Stimulated activated CD8-positive, alpha-beta memory T cell treated with anti-CD3 and anti-CD28 coated beads, Interleukin-12 subunit alpha, Interleukin-12 subunit beta, amount 100 ng/mL, for 4 hours (primary cell): ENCODE measurements at places on chromosomes 7 and 10.

DNA sequence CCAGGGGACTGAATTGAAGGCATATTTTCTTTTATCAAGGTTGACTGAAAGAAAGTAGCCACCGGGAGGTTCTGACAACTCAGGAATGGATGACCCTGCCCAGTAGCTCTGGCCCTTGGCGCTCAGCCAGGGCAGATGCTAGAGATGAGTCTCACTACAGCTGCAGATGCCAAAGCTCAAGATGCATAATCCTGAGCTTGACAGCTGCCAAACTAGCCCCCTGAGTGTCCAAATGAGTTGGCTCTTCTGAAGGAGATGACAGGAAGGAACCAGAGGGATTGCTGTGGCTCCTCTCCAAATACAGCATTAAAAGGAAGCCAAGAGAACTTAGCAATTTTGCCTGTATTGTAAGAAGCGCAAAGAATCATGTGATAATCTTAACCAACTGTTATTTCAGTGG is 78.4 kb downstream of the NXPH1 start:
- DNase-seq = no peak

DNA sequence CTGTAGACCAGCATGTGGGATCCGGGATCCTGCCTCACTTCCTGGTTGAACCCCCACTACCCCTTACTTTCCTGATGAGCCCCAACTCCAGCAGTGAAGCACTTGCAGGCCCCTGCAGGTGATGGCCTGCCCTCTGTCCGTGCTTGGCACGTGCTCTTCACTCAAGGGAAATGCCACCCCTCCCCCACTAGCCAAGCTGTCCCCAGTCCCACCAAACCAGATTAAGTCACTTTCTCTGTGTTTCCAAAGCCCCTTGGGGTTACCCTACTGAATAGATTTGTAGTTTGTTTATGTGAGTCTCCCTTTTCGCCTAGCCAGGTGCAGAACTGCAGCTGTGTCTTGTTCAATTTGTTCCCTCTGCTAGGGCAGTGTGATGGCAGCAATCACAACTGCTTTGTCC is 121.7 kb downstream of the WDFY4 start:
- DNase-seq = no peak

DNA sequence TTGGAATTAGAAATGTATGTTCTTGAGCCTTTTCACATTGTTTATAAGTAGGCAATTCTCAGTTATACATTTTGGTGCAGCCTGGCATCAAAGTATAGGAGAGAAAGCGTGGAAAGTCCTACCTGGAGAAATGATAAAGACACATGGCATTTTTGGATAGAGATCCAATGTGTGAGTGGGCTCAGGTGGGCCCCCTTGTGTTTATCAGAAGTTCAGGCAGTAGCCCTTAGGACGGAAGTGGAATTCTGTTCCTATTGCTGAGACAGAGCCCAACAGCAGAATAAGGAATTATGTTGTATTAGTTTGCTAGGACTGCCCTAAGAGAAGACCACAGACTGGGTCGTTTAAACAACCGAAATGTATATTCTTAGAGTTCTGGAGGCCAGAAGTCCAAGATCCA is 85.2 kb upstream of the AMPH start:
- DNase-seq = no peak

DNA sequence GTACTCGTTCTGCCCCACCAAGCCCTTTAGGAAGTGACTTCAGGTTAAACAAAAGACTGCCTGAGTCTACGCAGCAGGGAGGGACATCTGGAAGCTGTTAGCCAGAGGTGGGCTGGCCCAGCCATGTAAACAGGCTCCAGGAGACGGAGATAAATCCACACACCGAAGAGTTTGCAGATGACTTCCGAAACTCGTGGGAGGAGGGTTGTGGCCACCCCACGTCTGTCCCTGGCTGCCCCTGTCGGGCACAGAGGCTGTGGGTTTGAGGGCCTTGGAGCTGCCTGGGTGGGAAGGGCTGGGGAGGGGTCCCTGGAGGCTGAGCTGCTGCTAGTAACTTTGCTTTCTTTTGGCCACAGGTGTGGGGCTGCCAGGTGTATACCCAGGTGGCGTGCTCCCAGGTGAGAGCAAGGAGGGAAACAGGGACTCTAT is 15.6 kb downstream of the ELN start:
- DNase-seq = no peak

DNA sequence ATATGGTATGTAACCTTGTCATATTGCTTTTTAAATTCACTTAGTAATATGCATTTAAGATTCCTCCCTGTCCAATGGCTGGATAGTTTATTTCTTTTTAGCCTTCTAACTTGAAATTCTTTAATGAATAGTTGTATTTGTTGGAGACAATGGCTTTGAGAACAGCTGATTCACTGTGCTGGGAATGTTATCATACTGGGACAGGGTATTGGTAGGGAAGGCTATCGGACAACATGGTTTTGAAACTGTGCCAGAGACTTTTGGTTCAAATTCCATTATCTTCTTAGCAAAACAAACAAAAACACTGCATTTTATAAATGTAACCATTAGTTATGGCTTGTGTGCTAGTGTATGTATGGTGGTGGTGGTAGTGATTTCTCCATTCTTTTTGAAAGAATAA is 517.1 kb upstream of the ANKRD30A start:
- no peak for DNase-seq

- DNase-seq = no peak
Measured at GRCh38 chr7:82616059-82616728, 172.6 kb upstream of the CACNA2D1 start.

- DNase-seq = no peak
Measured at GRCh38 chr7:5421714-5422395, 1.8 kb downstream of the TNRC18 start.

DNA sequence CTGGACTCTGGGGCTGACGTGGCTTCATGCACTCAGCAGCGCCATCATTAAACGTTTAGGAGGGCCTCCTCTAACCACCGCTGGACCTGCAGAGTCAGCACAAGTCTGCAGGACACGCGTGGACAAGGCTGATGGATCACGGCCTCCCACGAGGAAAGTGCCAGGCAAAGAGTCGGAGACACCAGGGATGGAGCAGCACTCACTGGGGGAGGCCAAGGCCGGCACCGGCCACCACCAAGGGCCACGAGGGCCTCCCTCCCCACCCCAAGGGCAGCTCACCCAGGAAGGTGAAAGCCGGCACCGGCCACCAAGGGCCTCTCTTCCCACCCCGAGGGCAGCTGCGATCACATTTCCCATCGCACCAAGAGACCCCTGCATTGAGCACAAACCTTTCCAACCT is 91.5 kb downstream of the DIP2C start:
- no peak for DNase-seq

- DNase-seq = no peak
Measured at GRCh38 chr7:33258491-33258951, 129.2 kb downstream of the BBS9 start.

- DNase-seq = no peak
Measured at GRCh38 chr7:36896956-36897590, 172.8 kb upstream of the AOAH start.

DNA sequence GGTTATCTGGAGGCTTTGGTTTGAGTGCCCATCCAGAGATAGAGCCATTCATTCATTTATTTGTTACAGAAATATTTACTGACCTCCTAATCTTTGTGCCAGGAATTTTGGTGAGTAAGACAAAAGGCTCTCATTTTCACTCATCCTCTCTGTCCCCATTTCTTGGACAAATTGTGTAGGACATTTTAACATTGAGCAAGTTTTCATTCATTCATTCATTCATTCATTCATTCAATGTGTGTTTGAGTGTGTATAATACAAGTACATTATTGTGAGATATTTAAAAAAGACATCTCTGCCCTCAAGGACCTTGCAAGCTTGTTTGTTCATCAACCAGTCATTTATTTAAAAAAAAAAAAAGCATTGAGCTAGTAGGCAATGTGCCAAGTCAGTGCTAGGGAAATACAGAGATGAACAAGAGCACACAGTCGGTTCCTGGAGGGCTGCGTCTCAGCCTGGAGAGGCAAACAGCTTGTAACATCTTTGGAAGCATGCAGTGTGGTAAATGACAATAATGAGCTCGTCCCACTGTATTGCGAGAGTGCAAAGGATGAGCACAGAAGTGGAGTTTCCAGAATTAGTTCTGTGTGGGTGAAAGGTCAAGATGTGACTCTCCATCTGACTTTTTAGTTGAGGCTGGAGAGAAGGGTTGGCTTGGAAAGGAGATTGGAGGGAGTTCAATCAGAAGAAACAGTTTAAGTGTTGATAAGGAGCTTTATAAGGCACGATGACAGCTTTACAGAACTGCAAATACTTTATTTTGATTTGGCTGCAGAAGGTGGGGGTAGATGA is 50.5 kb upstream of the HBP1 start:
- DNase-seq = no peak

DNA sequence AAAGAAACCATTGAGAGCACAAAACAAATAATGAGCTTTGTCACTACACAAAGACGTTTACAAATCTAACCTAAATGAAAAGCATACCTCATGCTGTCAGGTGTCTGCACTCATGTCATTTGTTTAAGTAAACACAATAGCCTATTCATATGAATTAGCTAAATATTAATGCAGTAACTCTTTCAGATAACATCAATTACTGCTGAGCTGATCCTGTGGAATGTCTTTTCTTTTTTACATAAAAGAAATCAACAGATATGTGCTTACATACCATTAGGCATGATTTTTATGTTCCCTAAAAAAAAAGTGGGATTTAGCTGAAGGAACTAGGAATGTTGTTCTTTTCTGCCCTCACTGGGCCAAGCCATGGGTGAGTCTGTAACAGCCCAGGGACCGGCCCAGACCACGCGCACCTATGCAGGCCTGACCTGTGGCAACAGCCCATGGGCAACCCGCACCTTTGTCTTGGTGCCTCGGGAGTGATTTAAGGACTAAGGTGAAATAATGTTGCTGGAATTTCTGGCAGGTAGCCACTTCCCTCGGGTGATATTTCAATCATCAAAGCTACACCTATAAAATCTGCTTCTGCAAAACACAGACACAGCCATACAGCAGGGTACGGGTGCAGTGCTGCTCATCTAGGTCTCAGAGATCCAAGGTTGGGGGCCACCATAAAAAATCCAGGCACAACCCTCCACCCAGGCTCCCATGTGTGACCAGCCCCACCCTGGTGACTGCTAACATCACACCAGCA is 44.6 kb downstream of the FGFR2 start:
- no peak for DNase-seq

DNA sequence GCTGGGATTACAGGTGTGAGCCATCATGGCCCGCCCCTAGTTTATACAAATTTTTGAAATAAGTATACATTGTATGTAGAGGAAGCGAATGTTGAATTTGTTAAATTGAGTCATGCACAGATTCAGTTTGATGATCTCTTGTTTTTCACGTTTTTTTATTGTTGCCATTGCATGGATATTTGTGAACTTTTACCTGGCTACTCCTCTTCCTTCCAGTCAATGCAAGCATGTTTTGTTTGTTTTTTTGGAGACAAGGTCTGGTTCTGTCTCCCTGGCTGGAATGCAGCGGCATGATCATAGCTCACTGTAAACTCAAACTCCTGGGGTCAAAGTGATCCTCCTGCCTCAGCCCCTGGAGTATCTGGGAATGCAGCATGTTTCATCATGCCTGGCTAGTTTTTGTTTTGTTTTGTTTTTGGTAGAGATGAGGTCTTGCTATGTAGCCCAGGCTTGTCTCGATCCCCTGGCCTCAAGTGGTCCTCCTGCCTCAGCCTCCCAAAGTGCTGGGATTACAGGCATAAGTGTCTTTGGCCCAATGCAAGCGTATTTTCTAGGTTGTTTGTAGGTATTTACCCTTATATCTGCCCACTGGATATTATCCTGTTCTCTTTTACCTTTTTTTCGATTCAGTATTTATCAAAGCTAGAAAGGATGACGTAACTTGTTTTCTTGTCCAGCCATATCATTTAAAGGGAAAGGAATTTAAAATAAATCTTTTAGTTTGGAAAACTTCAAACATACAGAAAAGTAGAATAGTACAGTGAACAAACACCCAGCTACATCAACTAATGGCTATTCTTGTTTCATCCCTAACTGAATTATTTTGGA is 11.0 kb downstream of the LCOR start:
- no peak for DNase-seq

- no peak for DNase-seq
Measured at GRCh38 chr7:147721962-147722830, 868.4 kb upstream of the C7orf33 start.

GRCh38 chr7:107322015-107322414 is 147.8 kb upstream of the GPR22 start:
- DNase-seq = no peak

- DNase-seq = no peak
Measured at GRCh38 chr7:27442455-27442854, 199.9 kb downstream of the EVX1 start.

DNA sequence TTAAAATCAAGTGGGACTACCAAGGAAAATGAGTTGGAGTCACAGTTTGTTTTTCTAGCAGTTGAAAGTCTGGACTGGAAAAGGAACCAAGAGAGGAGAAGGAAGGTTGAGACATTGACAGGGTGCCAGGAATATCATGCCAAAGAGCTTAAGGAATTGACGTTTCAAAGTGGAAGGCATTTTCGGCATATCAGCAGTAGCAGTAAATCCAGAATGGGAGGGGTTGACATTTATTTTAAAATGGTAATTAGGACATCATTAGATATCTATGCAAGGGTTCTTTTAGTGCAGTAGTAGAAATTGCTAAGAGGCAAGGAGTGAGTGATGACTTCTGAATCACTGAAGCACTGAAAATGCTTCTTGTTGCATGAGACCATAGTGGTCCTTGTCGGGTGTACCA is 335.9 kb upstream of the PLXDC2 start:
- DNase-seq = no peak

DNA sequence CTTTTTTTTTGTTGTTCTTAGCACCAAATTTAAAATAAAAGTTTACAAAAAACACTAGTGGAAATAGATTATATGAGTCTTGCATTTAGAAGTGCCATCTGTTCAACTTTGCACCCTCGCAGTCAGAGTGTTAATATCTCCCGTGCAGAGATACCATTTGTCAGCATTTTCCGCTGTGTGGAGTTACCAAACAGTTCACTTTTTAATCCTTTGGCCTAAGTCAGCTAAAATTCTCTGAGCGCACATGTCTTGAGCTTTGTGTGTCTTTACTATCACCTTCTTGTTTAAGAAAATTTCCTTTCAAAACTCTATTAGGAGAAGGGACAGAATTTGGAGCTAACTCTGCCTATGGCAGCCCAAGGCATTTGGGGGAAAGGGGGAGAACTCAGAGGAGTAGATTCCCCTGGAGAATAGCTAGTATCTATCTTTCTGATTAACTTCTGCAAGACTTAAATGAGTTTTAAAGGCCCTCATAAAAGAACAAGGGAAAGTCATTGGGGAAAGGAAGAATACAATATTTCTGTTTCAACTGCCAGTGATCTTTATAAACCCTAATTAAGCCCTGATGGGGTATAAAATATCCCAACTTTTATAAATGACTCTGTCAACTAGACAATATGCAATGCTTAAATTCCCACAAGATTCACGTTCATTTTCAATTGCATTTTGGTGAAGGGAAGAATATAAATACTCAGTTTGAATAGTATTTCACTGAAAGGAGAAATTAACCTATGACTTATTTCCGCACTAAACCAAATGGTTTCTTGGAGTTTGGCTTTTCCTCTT is 114.9 kb upstream of the RAB11FIP2 start:
- DNase-seq = no peak

DNA sequence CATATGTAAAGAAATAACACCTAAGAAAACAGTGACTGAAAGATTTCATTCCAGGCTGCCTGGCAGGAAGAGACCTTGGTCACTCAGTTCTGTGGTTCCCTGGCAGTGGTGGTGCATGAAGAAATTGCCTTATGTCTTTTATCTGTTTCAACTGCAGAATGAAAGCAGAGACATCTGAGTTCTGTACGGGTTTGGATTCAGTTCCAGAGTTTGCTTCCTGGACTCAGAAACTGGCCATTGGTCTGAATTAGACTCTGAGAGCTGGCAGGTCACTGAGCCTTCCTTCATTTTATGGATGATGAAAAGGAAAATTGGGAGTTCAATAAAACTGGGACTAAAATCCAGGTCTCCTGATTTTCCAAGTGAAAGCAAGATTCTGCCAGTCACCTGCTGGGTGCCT is 428.9 kb upstream of the AUTS2 start:
- no peak for DNase-seq

GRCh38 chr7:90717296-90718060 is 121.4 kb downstream of the CDK14 start:
- DNase-seq = no peak
